ENCODE measurements at places on chromosomes 11 and 22.

DNA sequence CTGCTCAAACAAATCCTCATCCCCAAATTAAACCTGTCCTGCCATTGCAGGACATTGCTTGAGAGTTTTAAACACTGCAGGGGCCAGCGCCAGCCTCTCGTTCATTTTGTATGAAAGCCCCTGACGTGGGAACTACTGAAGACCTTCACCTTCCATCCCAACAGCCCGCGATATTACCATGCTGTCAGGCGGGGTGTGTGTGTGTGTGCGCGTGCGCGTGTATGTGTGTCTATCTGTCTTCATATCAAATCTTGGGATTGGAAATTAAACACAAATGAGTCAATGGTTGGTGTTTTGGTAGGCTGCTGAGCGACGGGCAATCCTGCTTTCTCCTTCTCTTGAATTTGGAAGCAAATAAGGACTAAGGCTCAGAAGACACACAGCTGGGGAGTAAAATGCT lies 776.9 kb downstream of the TBC1D22A start:
- no peak for DNase-seq

DNA sequence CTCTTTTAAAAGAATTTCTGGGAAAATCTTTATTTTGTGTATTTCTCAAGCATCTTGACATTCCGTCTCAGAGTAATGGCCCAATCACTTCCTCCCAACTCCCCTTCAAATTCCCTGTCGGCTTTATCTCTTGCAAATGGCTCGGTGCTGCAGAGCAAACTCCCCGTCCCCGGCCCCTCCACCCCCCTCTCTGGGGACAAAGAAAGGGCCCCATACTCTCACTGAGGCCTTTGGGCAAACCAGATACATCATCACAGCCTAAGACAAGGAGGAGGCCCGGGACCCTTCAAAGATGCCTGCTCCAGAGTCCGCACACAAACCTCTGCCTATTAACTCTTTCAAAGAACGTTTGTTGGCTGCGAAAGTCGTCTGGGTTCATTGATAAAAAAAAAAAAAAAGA lies 3.9 kb upstream of the SMIM38 start:
- DNase-seq, result no peak

DNA sequence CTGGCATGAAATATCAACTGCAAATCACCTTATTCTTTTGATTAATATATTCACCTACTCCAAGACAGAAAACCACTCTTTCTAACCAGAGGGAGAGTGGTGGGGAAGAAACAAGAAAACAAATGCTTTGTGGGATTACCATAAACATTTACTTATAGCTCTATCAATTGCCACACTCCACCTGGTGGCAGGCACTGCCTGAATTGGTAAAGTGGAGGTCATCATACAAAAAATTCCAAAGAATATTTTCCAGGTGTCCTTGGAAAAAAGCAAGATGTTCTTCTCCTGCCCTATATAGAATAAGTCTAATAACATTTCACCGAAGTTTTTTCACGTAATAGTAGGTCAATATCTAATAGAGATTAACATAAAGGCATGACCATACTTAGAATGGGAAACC lies 45.3 kb downstream of the PHF21A start:
- no peak for DNase-seq

- DNase-seq, result no peak
Measured at GRCh38 chr22:39252461-39253434, 8.0 kb upstream of the PDGFB start.

- no peak for DNase-seq
Measured at GRCh38 chr11:134762248-134763029, 350.4 kb upstream of the B3GAT1 start.

DNA sequence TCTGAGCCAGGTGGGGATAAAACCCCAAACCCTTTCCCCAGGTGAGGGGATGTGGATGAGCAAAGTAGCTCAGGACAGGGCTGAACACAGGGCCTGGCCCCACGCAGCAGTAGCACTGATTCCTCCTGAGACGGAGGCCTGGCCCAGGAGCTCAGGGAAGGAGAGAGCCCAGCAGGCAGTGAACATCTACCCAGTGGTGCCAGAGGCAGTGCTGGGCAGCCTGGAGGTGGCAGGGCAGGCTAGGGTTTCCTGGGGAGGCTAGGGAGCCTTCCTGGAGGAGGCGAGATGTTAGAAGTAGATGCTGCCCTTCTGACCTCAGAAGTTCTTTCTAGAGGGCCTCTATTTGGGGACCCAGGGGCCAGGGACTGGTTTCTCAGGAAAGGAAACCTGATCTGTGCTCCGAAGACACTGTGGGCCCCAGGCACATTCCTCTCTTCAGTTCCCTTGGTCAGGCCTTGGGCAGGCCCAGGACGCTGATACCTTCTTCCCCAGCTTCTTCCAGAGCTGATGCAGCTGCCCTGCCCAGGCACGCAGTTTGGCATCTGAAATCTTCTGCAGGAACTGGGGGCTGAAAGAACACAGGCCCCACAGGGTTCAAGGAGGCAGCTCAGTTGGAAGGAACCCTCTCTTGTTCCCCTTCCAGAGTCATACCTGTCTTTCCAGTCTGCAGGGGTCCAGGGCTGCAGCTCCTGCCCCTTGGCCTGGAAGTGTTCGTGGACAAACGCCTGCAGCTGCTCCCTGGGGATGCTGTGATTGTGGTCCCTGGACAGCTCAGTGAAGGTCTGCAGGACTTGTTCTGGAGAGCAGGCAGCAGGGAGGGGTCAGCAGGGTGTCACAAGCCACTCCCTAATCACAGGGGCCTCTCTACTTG lies 16.8 kb downstream of the TREH start:
- no peak for DNase-seq

DNA sequence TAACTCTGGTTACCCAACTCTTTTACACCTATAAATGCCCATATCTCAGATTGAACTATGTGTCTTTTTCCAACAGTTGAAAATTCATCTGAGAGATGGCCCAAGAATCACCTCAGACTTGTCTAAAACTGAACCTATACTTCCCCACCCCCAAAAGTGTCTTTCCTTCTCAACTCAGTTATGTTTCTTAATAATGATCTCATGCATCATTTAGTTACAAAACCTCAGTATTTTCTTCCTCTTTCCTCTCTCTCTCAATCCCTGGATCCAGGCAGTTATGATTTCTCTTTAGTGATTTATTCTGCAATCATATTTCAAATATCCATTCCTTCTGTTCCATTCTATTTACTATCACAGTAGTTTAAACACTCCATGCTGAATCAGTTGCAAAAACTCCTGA lies 32.3 kb upstream of the ADSL start:
- no peak for DNase-seq

GRCh38 chr11:28763151-28763550 lies 655.0 kb downstream of the METTL15 start:
- DNase-seq, result no peak

- DNase-seq, result no peak
Measured at GRCh38 chr11:11313426-11313825, 39.6 kb downstream of the CSNK2A3 start.

DNA sequence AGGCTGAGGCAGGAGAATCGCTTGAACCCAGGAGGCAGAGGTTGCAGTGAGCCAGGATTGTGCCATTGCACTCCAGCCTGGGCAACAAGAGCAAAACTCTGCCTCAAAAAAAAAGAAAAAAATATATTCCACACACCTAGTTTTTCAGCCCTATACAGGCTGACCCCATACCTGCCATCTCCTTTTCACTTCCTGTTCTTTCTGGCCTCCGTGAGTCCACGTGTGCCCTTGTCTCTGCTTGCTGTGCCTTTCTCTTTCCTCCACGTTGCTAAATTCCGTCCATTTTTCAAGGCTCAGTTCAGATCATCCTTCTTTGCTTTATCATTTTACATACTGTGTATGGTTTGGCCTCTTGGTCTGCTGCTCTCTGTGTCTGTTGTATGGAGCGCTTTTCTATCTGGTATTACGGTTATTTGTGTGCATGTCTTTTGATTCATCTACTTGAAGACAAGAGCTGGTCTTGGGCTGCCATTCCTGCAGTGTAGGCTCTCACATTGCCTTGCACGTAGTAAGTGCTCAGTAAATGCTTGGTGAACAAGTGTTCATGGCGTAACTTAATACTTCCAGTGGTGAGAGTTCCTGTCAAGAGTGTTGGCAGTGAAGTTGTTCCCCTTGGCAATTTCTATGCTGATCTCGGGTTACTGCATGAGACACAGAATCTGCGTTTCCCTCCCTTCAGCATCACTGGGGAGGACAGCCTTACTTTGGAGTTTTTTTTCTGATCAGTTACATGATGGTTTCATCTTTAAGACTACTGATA lies 57.5 kb downstream of the PTPRJ start:
- DNase-seq, result no peak

DNA sequence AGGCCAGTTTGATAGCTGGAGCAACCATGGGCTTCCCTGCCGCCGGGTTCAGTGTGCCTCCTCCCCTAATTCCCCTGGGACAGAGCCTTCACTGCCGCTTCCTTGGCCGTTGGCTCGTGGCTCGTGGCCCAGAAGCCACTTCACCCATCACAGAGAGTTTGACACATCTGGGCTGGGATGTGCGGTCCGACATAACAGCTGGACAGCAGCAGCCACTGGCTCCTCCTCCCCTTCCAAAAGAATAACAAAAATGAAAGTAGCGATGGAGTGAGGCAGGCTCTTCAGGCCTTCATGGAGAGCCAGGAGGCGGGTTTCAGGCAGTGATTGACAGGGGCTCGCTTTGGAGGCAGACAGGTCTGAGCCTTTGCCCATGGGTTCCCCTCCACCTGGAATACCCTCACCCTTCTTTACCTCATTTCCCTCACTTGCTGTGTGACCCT lies 8.2 kb downstream of the CREB3L1 start:
- no peak for DNase-seq

GRCh38 chr22:27651486-27651885 lies 150.1 kb downstream of the MN1 start:
- no peak for DNase-seq

DNA sequence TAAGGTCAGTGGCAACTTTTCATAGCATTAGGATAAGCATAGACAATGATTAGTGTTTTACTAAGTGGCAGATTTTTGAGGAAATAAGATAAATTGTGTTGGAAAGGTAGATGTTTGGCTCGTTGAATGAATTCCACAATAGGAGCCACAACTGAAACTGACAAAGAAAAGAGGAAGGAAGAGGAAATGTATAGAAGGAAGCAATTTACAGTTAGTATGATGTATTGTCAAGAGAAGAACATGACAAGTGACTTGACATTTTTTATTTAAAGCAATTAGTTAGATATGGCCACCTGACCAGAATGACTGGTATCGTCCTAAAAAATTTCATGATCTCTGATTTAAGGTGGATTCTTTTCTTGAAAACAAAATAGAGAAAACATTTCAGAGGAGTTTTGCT lies 3.1 kb upstream of the RAG2 start:
- DNase-seq, result no peak

DNA sequence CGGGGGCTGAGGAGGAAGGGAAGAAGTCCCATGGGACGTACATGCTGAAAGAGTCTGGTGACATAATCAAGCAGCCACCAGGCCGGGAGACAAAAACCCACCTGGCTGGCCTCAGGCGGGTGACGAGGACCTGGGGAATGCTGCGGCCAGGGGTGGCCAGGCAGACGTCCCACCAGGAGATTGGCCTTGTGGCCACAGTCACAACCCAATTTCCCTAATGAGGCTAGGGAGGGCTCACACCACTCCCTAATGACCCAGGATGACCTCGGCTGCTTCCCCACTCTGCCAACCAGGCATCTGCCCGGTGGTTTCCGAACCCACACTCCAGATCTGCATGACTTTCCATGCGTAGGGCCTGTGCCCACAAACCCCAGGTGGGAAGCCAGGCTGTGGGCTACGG lies 66.9 kb downstream of the SCUBE1 start:
- no peak for DNase-seq

DNA sequence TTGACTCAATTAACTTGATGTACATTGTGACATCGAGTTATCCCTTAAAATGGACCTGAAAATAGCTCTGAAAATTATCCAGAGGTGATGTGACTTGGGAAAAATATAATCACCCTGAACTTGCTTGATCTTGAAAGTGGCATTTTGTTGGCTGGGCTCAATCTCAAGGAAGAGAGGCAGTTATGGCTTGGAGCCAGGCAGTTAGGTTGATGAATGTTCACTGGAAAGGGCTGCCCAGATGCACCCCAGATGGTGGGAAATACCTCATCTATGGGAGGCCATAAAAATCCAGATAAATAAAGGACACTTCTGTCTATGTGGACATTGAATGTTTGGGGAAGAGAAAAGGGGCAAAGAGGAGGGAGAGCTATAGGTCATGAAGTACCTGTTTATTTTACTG lies 55.7 kb upstream of the OR5AN1 start:
- no peak for DNase-seq

GRCh38 chr11:120869097-120869496 lies 154.8 kb upstream of the TBCEL start:
- no peak for DNase-seq

DNA sequence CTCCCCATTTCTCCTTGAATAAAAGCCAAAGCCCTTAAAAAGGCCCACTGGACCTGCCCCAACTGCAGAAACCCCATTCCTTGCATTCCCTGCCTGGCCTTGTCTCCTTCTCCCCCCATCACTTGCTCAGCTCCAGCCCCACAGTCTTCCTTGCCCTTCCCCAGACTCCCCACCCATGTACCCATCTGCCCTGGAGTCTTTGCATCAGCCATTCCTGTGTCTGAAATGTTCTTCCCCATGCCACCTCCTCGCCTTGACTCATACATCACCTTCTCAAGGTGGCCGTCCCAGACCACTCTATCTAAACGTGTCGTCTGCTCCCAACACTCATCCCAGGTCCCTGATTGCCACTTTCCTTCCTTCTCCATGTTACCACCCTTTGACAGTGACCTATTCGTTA lies 77.4 kb upstream of the SHANK2 start:
- DNase-seq, result no peak

DNA sequence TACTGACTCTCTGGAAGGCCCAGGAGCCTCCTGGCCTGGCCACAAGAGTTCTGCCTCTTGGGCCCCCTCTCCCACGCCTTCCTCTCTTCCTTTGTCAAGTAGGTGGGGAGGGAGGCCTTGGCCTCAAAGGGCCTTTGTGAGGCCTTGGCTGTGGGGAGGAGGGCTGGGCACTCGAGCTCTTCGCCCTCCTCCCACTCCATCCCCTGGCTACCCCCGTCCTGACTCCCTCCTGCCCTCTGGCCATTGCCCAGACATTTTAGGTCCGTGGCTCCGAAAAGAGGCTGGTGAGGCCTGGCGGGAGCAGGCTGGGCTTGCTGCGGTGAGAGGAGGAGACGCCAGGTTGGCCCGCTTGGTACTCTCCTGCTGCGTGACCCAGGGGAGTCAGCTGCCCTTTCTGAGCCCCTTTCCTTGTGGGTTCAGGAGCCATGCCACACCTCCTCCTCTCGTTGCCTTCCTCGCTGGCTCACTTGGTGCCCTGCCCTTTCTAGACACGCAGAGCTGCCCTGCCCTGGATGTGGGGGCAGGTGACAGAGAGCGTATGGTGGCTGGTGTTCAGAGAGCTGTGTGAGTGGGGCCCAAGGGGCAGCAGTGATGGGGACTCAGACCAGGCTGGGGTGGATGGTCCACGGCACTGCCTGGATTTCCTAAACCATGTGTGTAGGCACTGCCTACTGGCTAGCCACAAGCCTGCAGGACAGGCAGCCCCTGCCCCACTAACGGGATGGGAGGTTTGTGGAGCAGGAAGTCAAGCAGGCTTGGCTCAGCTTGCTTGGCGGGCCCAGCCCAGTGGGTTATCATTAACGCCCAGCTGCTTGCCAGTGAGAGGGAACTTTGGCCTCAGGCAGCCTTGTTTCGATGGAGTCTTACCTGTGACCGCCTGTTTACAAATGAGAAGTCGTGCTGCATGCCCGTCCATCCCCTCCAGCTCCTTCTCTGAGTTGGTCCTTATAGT lies 15.8 kb upstream of the OMP start:
- DNase-seq, result no peak

GRCh38 chr22:31821572-31821971 lies 67.8 kb downstream of the DEPDC5 start:
- DNase-seq, result no peak

- DNase-seq, result no peak
Measured at GRCh38 chr11:113255096-113255495, 59.3 kb upstream of the TTC12 start.
